ENCODE measurements at places on chromosomes 11 and 22.

DNA sequence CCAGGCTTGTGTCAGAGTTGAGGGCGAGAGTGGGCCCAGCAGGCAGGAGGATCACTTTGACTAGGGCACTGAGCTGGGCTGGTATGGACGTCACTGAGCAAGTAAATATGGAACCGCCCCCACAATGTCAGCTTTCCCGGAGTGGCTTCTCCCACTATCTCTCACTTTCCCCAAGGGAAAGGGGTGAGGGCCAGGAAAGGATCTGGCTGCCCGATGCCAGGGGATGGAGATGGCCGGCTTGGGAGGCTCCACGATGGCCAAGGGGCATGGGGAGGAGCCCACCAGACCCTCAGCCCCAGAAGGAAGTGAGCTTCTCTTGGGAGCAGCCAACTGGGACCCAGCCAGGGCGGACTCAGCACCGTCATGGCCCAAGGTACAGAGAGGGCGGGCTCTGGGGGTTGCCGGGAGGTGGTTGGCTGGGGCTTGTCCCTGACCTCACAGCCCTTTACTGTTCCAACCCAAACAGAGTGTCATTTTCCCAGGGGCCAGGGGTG, 8.7 kb downstream of the PRDM11 start:
- DNase-seq, result no peak

DNA sequence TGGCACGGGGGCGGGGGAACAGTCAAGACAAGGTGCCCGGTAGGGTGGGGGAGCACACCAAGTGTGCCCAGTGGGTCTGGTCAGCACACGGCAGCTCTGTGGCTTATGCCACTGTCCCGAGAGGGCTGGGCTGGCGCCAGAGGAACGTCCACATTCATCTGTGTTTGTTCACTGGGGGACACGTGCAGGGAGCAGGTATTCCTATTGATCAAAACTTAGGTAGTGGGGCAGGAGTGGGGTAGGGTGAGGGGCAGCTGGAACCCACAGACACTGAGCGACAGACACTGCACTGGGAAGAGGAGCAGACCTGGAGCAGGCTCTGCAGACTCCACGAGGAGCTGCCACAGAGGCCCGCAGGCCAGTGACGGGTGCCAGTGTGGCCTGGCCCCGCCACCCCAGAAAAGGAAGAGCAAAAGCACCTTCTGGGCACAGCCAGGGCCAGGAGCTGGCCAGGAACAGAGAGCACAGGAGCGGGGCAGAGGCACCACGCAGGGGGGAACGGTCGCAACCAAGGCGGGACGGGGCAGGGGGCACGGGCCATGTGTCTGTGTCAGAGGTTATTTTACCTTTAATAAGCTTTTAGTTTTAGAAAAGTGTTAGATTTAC, 2.1 kb upstream of the MOB2 start:
- DNase-seq, result no peak

DNA sequence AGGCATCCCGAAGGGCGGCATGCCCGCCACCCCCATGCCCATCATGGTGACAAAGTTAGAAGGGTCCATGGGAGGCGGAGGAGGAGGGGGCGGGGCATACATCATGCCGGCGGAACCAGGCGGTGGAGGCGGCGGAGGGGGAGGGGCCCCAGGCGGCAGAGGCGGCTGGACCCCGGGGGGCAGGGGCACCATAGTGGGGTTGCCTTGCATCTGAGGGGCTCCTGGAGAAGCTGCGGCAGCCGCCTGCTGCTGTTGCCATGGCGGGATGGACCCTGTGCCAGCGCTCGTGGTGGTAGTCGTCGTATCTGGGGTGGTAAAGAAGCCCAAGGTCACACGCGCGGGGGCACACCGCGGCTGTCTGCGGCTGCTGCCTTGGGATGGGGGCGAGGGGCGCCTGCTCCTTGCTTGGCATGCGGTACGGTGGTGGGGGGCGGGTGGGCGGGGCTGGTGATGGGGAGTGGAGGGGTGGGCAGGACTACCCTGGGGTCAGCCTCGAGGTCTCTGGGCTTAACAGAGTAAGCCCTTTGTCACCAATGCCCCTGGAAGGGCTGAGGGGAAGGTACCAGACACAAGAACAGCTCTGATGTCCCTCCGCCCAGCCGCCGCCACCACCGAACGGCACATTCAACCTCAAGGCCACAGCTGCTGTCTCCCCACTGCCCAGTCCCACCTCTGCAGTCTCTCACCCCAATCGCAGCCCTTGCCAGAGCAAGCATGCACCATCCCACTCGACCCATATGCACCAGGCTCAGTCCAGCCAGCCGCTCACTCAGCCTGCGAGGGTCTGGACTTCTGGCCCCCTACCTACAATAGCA, 6.3 kb upstream of the PYGM start:
- no peak for DNase-seq

DNA sequence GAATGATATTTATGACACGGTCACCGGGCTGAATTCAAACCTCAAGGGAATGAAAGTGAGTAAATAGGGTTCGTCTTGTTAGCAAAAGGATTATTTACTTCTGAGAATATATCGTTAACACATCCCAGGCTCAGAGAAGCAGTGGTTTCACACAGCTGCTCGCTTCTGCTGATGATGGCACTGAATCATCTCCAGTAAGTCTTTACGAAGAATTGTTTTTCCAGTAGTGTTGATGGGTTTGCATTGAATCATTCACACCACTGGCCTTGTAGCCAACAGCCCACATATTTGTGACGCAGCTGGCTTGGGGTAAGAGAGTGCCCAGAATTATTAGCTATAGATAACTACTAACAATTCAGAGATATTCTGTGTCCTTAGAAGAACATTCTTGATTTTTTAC, 236.3 kb downstream of the CADM1 start:
- DNase-seq, result no peak

DNA sequence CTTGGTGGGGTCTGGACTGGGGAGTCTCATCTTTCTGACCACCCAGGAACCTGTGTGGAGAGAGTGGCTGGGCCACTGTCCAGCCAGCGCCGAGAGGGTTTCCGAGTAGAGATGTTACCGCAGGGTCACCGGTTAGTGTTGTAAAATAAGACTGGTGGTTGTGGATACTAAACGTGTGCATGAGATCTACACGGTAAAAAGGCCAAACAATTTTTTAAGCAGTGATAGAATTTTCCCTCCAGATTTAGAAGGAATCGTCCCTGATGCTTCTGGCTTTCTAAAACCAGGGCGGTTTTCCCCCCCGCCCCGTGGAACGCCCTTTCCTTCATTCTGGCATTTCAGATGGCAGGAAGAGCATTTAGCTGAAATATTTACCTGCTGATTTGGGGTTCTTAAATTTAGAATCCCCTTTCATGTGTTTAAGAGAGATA, 72.6 kb upstream of the PPARA start:
- no peak for DNase-seq

DNA sequence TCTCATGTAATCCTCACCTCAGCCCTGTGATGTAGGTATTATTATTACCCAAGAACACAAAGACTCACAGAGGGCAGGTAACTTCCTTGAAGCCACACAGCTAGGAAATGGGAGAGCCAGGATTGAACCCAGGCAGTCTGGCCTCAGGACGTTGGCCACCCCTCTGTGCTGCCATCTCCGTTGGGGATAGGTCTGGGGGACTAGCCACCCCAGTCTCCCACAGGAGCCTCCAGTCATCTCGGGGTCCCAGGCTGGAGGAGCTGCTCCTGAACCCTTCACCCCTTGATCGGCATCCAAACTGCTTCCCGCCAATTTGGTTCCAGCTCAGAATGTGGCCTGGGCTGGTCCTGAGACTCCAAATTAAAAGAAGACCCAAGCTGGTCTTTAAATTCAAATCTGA, 10.4 kb upstream of the TCF20 start:
- no peak for DNase-seq

GRCh38 chr11:84345597-84345996, 1059.4 kb upstream of the CCDC90B start:
- DNase-seq, result no peak

DNA sequence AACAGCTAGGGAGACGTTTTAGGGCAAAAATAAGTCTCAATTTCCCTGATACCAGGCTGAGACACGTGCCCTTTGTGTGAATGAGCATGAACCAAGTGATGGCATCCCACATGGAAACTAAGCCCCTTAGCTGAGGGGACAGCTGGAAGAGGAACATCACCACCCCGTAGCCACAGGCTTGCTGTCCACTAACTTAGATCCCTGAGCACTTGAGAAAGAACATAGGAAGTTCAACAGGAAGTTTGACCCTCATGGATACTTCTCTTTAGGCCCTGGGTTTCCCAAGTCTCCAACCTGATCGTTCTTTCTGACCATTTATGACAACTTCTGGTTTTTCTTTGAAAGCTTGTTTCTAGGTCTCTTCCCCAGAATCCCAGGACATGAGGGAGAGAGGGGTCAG, 11.6 kb upstream of the CKAP5 start:
- DNase-seq, result no peak

- DNase-seq, result no peak
Observed at GRCh38 chr11:12785901-12786300, 111.7 kb downstream of the TEAD1 start.

GRCh38 chr11:90391756-90392155, 168.9 kb upstream of the CHORDC1 start:
- no peak for DNase-seq

GRCh38 chr11:15688351-15688792, 573.6 kb downstream of the INSC start:
- DNase-seq, result no peak

DNA sequence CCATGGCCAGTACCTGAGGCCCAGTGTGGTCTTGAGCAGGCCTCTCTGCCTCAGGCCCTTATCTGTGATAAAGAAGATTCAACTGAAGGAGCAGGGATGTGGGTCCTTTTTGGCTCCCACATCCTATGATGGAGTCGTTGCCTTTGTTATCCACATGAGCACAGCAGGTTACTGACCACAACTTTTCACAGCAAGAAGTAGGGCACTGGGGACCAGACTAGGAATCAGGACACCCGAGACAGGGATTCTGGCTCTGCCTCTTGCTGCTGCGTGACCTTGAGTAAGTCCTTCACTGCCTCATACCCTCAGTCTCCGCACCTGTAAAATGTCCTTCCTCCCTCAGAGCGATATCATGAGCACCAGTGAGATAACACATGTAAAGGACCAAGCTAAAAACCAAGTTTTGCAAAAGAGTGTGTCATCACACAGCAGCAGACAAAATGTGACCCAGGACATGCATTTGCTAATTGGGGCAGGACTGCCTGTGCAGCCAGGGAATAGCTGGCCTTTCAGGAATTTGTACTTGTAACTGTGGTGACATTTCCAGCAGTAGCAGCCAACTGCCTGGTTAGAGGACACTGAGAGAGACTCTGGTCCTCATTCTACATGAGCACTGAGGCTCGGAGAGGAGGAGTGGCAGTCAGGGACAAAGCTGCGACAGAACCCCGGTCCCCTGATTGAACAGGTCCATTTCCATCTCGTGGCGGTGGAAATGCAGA, 13.2 kb upstream of the SMIM35 start:
- no peak for DNase-seq

GRCh38 chr22:27213766-27214581, 556.6 kb downstream of the MIAT start:
- DNase-seq, result no peak
